ENCODE measurements at places on chromosomes 2 and 18. TPM values are rescaled to one million over a fixed set of nuclear protein-coding genes. Genes with fewer than 3 reads are reported as not detected.

The C2orf74 gene
- polyA plus RNA-seq, result 16.6 TPM

The CLEC4F gene
- 0.46 TPM for polyA plus RNA-seq

The STON1 gene
- 2.6 TPM for polyA plus RNA-seq

The SERPINB12 gene
- not detected for polyA plus RNA-seq

DNA sequence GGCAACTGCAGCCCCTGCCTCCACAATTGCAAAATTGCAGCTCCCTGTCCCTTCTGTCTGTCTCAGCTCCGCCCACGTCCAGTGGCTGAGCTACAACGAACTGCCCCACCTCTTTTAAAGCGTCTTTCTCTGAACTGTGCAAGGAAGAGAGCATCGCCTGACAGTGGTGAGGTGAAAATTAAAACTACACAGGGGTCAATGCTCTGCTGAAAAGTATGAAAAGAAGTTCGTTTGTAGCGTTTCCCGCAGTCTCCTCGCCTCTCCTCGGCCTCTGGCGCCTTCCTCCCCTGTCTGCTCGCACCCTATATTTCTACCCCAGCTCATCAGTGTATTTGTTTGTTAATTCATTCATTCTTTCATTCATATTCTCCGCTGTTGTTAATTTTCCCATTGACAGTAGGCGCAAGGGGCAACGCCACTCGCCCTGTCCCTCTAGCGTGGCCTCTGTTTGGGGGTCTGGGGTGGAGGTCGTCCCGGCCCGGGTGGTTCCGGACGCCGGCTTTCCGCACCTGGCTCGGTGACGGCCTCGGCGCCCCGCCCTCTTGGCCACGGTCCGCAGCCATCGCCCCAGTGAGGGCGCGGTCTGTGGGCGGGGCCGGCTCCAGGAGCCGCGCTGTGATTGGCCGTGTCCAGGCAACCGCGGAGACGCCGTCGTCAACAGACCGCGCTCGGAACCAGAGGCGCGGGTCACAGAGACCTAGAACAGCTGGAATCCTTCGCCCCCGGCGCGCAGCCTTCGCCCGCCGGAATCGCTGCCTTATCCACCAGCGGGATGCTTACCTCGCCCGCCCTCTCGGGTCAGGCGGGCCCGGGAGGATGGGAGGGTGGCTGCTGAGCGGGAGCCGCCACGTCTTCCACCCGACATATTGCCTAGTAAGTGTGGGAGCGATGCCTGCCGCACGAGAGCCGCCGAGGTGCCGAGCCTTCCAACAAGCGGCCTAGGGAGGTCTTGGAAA is at the start of gene VWA3B:
Gene VWA3B, plus strand, starts transcription at position 677 of the 956 bp plus-strand sequence. CDS start 5,926 bp downstream, outside the sequence.
- DNase-seq, result peak; percentile 77

- no peak for DNase-seq
Measured at GRCh38 chr2:232420463-232421188, 14.0 kb downstream of the ALPG start.

DNA sequence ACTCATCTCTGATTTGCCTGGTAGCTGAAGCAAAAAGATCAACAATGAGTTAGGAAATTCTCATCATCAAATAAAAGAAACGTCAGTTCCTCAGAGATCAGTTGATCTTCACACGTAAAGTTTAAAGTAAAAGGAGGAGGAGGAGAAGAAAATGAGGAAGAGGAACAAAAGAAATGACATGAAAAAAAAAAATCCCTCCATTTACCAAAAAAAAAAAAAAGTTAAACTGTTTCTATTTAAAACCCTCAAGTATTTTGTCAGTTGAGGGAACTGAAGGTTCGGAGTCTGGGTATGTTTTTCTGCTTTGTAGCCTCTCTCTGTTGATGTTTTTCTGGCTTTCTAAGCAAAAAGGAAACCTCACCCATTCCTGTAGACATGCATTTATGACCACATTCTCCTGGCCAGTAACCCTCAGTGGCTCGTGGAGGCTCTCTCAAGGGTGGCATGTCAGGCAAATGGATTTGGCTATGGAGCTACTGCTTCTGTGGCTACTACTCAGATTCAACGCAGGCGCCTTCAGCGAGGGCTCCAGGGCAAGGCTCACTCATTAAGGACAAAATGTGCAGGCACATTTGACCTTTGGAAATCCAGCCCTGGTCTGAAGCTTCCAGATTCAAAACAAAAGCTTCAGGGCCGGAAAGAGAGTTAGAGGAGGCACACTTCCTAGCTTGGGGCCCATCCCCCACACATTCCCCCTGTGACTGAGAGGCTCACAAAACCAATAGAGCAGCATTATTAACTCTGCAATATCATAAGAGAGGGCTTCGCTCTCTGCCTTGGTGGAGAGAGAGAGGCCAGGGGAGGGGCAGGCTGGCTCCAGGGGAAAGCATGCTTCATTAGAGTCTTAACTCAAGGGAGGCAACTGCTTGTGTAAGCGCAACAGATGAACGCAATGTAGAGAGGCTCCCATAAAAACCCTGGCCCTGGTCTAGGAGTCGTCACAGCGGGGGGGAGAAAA is 22.3 kb downstream of the KLF7 start:
- peak; percentile 85 for DNase-seq

- no peak for DNase-seq
Measured at GRCh38 chr18:11268153-11268552, 118.8 kb upstream of the PIEZO2 start.

DNA sequence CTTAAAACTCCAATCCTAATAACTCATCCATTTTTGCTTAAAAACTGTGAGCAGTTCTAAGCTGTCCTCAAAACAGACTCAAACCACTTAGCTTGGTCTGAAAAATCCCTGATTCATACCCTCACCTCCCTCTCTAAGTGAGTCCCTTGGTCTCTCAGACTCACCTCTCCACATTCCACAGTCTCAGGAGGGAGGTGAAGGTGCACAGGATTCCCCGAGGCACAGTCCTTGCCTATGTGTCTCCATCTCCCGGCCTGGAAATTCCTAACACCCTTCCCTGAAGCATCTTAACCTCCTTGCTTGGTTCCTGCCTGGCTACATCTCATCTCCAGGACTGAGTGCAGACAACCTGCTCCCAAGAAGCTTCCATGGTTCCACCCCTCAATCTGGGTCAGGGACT is 45.0 kb downstream of the CYRIA start:
- no peak for DNase-seq

- no peak for DNase-seq
Measured at GRCh38 chr2:185796758-185797157, 58.2 kb downstream of the FSIP2 start.

- DNase-seq, result no peak
Measured at GRCh38 chr2:27494284-27494943, 586 bp downstream of the FNDC4 start.

- no peak for DNase-seq
Measured at GRCh38 chr18:11980163-11980493, 1.2 kb upstream of the IMPA2 start.

DNA sequence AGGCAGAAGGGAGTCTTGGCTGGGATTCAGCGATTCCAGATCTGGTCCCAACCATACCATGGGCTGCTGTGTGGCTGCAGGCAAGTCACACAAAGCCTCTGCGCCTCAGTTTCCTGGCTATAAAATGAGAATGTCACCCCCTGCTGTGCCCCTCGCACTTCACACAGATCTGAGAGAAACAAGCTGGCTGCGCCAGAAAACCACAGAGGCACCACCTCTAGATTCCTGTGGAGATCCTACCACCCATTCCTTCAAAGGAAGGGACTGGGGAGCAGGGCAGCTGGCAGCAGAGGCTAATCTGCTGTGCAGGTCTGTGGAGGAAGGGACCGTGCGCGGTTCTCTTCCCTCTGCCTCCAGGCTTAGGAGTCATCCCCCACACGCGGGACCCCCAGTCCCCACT is 19.8 kb downstream of the NEURL3 start:
- no peak for DNase-seq

- DNase-seq, result no peak
Measured at GRCh38 chr18:57431467-57432080, 3.6 kb upstream of the ONECUT2 start.

DNA sequence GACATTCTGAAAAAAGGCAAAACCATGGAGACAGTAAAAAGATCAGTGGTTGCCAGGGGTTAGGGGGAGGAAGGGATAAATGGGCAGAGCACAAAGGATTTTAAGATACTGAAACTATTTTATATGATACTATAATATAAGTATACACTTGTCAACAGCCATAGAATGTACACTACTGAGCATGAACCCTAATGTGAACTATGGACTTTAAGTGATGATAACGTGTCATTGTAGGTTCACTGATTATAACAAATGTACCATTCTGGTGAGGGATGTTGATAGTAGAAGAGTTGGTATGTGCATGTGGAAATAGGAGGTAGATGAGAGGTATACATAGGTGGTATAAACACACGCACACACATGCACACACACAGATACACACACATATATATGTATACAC is 241.6 kb downstream of the NOL4 start:
- no peak for DNase-seq

- DNase-seq, result no peak
Measured at GRCh38 chr2:20157193-20157891, 67.6 kb downstream of the SDC1 start.

- DNase-seq, result peak; percentile 58
Measured at GRCh38 chr2:37156071-37156856, 516 bp downstream of the EIF2AK2 start.

DNA sequence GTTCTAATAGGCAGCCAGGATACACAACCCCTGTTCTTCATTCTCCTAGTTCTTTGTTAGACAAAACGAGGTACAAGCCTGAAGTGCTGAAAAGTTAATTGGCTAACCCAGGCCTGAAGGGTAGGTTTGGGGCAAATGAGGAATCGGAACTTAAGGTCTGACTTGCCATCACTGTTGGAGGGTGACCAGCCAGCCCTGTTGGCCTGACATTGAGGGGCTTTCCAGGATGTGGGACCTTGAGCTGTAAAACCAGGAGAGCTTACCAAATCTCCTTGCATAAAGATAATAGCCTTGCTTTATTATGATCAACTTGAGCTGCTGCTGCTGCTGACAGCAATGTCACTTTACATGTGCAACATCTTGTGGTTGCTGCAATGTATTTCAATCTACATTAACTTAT is 256.0 kb downstream of the VAPA start:
- no peak for DNase-seq

DNA sequence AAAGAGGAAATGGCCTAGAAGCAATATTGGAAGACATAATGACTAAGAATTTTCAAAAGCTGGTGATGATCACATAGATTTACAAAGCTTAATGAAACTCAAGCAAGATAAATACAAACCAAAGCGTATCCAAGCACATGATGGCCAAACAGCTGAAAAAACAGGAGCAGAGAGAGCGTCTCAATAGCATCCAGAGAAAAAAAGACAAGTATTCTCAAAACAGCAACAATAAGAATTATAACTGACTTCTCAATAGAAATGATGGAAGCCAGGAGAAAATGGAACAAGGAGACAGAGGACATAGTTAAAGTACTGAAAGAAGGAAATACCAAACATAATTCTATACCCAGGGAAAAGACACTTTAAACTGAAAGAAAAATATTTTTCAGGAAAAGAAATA is 437.2 kb upstream of the TNP1 start:
- DNase-seq, result no peak

DNA sequence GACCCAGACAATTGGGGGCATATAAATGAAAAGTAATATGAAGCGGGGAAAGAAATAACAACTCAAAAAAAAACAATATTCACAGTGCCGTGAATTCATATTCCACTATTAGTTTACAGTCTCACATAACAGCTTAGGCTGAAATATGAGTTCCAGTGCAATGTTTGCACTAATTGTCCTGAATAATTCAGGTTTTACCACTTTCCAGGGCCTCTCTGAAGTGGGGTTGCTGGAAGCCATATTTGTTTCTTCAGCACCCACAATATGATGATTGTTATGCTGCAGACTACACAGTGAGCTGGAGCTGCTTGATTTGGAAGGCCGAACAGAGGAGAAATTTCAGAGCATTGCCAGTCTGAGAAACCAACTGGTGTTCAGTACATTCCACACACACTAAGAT is 894.5 kb upstream of the ACVR2A start:
- DNase-seq, result no peak

DNA sequence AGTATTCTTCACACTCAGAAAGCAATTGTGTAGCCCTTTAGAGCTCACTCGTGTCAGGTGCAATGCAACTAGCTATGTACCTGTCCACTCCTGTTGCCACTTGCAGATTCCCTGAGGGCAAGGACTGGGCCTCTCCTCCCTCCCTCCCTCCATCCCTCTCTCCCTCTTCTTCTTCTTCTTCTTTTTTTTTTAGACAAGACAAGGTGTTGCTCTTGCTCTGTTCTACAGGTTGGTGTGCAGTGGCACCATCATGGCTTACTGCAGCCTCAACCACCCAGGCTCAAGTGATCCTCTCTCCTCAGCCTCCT is 119.7 kb downstream of the ACKR3 start:
- no peak for DNase-seq
